ENCODE measurements at places on chromosomes 5 and 9.

DNA sequence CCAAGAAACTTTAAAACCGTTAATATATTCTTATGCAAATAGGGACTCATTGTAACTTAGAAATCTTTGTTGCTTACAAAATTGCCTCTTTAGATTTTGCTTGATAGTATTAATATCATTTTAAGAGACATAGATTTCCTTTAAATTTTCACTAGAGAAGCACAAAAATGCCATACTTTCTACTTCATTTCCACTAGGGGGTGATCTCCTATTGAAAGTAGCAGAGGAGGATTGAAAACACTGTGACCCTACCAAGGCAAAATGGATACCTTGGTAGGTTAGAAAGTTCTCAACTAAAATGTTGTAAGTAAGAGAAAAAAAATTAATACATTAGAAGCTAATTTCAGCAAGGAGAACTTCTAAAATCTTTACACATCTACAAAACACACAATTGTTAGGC, 204.9 kb downstream of the CHSY3 start:
- no peak for DNase-seq

DNA sequence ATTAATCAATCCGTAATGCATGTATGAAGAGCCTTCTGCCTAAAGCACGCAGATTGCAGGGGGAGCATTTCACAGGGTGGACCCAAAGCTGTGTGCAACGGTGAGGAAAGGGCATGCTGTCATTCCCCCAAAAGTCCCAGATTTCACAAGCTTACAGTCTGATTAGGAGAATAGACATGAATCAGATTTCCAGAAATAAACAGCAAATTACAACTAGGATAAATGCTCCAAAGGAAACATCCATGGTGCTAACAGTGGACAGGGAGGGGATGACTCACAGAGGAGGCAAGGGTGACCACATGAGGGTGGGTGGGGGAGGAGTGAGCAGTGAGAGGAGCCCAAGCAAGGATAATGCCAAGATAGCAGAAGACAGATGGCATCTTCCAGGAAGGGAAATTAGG, 258.4 kb upstream of the TAS2R1 start:
- no peak for DNase-seq

DNA sequence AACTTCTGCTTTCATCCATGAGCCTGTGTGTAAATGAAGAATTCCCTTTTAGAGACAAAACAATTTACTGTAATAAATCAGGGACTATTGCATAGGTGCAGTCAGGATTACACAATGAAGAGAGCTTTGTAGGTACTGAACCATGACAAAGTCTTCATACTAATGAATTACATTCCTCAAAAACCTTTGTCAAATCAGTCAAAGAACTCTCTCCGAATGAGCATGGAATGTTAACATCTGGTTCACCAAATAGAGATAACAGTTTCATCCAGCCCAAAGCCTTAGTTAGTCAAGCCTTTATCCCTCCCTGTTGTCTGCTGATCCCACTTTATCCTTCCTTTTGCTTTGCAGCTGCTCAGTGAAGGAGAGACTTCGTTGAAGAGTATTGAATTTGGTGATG, 62.9 kb upstream of the DMRTA1 start:
- no peak for DNase-seq

- DNase-seq = no peak
Measured at GRCh38 chr9:124018730-124019697, 7.4 kb downstream of the LHX2 start.

- DNase-seq = no peak
Measured at GRCh38 chr9:27437652-27438373, 86.3 kb upstream of the IFNK start.

- DNase-seq = no peak
Measured at GRCh38 chr9:105842023-105842644, 147.8 kb downstream of the TMEM38B start.

- DNase-seq = no peak
Measured at GRCh38 chr5:118946138-118946800, 42.1 kb downstream of the DTWD2 start.

DNA sequence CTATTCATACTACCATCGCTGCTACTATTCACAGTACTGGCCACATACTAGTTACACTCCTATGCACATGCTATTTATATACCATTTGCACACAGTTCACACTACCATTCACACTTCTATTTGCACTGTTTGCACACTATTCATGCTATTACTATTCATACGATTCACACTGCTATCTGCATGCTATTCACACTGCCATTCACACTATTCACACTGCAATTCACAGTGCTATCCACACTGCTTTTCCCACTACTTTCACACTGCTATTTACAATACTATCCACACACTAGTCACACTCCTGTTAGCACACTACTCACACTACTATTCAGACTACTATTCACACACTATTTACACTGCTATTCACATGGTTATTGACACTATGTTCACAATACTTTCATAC, 39.4 kb upstream of the TCF7 start:
- no peak for DNase-seq

GRCh38 chr5:36875051-36875789, 1.3 kb upstream of the NIPBL start:
- no peak for DNase-seq
